ENCODE measurements at places on chromosomes 16 and 17.

DNA sequence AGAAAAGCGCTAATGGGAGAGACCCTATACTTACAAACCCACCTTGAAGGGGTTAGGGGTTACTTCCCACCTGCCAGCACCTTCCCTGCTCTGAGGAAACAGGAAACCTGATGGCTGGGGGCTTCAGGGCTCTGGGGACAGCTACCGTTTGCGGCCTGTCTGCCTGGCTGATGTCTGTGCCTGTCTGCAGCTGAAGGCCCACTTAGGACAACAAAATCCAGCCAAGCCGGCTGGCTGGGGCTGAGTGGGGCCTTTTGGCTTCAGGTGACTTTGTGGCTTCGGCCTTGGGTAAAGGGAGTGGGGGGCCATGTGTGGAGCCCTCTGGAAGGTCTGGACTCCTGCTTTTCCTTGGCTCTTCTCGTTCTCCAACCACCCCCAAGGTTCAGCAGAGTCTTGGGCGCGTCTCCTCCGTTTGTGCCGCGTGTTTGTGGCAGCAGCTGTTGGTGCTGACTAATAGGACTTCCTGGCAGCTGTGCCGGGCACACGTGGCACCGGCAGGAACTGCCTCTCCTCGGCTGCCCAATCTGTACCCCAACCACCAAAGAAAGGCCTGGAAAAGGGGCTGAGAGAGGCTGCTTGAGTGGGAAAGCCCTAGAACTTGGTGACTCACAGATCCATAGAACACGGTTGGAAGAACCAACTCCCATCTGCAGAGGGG is 186.7 kb downstream of the MSI2 start:
- DNase-seq = no peak

- no peak for DNase-seq
Observed at GRCh38 chr16:57392694-57393093, 11.9 kb upstream of the CCL17 start.

DNA sequence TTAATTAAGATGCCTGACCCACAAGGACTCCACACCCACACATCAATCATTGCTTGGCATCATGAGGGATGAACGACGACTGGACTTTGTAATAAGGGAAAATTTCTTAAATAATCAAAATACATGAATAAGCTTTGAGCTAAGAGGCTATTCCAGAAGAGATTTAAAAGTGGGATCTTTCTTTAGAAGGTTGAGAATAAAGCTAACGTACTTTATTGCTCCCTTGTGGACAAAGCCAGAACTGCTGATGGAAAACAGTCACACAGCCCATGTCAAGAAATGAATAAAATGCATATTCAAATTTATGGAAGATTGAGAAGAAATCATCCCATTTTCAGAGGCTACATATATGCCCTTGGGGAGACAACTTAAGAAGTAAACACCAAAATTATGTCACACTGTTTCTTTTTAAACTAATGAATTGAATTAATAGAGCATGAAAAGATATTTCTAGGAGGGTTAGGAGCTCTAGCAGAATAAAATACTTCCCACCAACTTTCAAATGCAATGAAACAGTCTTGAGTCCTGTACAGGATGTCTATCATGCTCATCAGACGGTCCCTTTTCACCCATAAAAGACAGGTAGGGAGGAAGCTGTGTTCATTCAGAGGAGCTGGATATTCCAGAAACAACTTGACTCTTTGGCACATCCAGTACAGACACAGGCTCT is 60.2 kb upstream of the PHOSPHO1 start:
- peak; percentile 45 for DNase-seq

DNA sequence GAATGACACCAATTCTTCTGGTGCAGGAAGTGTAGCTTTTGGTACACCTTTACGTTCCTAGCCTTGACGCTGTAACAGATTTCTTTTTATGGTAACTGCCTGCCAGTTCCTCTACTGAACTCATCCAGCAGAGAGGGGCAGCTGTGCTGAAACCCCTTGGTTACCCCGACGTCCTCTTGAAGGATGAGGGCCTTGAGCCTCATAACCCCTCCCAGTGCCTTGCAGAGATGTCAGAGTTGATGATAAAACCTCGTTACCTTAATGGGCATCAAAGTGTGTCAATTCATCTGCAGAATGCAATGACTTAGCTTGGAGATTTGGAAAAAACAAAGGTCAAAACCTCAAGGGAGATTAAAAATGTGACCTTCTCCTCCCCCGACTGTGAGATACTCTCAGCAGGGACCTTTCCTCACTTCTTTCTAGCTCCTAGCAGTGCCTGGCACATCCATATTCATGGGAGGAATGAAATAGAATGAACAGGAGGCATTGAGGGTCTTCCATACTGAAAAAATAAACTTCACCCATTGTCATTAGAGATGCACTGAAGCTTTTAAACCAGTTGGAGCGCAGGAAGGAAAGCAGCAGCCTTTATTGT is 69.2 kb downstream of the SDR42E1 start:
- DNase-seq = no peak

DNA sequence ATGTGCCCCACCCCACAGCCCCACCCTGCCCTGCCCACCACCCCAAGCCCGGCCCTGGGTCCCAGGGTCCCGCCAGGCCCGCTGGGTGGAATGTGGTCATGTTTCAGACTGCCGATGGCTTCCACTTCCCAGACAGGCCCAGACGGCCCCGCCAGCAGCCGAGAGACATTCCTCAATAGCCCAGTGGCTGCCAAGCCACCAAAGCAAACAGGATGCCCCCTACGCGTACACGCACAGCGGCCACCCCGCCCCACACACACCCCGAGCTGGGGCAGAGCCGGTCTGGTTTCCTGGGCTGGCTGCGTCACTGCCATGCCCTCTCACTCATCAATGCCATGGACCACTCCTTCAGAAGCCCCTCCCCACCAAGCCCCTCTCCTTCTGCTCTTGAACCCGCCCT is 1.2 kb upstream of the KRT17 start:
- no peak for DNase-seq

GRCh38 chr17:1422885-1423284 is 22.9 kb upstream of the YWHAE start:
- peak; percentile 96 for DNase-seq

Measured in COLO829 (cell line).